AG10803 (cell line): ENCODE measurements at places on chromosomes 3 and 15.

- DNase-seq: no peak
Measured at GRCh38 chr3:2392981-2393380, 294.3 kb downstream of the CNTN4 start.

GRCh38 chr3:105423397-105423796, 56.7 kb downstream of the ALCAM start:
- DNase-seq: no peak

DNA sequence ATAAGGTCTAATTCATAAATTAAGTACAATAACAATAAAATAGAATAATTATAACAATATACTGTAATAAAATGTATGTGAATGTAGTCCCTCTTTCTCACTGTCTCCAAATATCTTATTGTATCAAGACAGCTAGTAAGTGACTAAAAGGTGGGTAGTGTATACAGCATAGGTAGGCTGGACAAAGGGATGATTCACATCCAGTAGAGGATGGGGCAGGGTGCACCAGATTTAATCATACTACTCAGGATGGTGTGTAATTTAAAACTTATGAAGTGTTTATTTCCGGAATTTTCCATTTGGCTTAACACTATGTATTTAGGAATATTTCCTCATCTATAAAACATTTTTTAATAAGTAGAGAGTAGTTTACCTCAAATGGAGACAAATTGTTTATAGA, 876.1 kb upstream of the CADM2 start:
- DNase-seq: no peak

GRCh38 chr3:4979428-4980228, at the start of gene BHLHE40:
BHLHE40 (plus strand) TSS chr3:4979437; CDS start chr3:4979719, 282 bp downstream.
- DNase-seq: no peak

DNA sequence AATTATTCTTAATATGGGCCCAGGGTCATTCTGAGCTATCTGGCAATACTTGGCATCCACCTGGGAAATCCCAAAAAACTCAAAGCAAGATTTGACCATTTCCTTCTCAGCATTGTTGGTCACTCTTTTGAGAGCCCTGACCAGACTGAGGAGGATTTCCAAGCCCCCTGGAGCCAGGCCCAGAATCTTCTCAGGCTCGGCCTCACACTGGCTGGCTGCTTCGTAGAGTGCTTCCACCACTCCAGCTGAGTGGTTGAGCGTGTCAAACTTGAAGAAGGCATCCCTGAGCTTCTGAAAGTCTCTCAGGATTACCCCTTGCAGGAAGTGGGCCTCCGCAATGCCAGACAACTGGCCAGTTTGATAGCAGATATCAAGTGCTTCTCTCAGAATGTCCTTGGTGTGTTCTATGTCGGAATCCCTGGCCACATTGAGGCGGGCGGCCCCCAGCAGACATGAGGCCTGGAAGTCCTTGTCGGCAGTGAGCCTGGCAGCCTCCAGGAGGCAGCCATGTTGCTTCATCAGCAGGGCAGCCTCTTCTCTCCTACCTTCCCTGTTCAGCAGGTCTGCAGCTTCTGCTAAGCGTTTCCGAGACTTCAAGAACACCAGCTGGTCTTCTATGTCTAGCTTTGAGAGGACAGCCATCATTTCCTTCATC, 68.9 kb upstream of the DCLK3 start:
- DNase-seq: no peak

DNA sequence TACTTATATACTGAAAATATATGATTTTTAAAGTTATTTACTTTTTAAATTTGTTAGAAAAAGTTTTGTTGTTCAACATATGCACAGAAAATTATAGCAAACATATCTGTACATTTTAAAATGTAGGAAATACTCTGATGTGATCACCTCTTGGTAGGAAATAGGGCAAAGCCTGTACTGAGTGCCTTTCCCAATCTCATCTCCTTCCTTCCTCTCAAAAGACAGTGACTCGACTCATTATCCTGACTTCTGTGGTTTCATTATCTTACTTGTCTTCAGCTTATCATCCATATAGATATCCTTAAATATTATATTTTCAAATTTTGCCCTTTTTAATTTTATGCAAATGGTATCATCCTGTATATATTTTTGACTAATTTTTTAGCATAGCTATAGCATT, 18.4 kb upstream of the ALCAM start:
- no peak for DNase-seq

GRCh38 chr15:37902126-37902525, 32.3 kb upstream of the TMCO5A start:
- no peak for DNase-seq

- DNase-seq: no peak
Measured at GRCh38 chr3:171204942-171205341, 178.4 kb upstream of the SLC2A2 start.

DNA sequence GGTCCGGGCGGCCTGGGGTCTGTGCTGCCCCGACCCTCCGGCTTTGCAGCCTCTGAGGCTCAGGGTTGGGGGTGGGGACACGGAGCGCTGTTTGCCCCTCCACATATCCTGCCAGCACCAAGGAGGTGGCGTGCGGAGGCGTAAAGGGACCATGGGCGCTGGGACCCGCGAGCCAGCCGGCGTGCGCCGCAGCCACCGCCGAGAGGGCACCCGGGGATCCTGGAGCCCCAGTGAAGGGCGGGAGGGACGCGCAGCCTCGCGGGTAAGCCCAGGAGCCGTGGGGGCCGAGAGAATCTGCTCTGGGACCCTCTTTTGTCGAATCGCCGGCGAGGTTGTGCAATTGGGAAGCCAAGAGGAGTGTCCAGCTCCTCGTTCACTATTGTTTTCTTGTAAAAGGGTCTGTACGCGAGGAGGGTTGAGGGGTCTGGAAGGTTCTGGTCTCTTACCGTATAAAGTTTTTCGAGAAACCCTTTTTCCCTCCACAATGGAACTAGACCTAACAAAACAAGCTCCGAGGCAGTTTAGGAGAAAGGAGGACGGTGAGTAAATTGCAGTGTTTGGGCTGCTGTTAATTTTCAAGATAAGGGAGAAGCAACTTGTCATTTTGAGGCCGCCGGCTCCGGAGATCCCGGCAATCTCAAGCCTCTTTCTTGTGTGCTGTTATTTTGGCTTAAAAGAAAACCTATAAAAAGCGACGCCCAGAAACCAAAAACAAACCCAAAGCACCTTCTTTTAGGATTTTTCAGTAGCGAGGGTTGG, 29.9 kb upstream of the ST3GAL6 start:
- DNase-seq: no peak
